ENCODE measurements at places on chromosomes 12 and 14.
A peak's percentile ranks its signal among the peaks of the same experiment; 100 is the strongest.

GRCh38 chr12:112007945-112008344 lies 5.0 kb downstream of the TMEM116 start:
- DNase-seq: no peak

GRCh38 chr12:121110211-121110940 lies 22.3 kb upstream of the P2RX7 start:
- peak; percentile 40 for DNase-seq

- no peak for DNase-seq
These were observed 9.9 kb upstream of the SLC38A2 start for GRCh38 chr12:46382408-46382963.

GRCh38 chr12:26648584-26648983 lies 184.4 kb downstream of the ITPR2 start:
- no peak for DNase-seq

- peak; percentile 14 for DNase-seq
These were observed 231.4 kb downstream of the PCNX1 start for GRCh38 chr14:71138448-71139293.

- DNase-seq: no peak
These were observed 82.6 kb downstream of the LRRC74A start for GRCh38 chr14:76908834-76909233.

DNA sequence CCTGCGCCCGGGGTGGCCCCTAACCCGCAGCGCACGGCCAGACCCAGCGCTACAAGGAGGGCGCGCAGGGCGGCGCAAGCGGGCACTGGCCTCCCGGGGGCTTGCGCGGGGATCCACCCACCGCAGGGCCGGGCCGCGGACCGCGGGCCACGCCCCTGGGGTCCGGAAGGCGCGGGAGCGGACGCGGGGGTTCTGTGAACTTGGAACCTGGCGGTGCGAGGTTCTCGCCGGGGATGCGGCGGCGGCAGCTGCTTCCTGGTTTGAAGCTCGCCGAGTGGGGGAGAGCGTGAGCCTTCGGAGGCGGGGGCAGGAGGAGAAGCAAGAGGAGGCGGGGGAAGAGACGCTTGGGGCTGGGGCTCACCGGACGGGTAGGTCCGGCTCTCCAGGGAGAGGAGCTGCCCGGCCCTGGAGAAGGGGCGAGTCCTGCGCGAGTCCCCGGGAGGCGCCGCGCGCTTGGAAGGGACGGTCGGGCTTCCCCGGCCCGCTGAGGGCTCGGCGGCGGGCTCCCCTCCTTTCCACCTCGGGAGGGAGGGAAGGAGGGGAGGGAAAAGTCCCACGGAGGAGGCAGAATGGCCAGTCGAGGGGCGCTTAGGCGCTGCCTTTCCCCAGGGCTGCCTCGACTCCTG lies at the start of gene PRKCH:
Gene PRKCH (plus strand): TSS at position 195 of the 626 bp plus-strand sequence. CDS start 523 bp downstream, outside the sequence.
- peak; percentile 69 for DNase-seq

- DNase-seq: no peak
These were observed 17.5 kb upstream of the ATF1 start for GRCh38 chr12:50746431-50746830.

All from activated CD4-positive, CD25-positive, alpha-beta regulatory T cell (primary cell).